ENCODE measurements at places on chromosomes 5 and 9.
A peak's percentile ranks its signal among the peaks of the same experiment; 100 is the strongest.

- no peak for DNase-seq
Measured at GRCh38 chr5:59648038-59648831, 245.3 kb downstream of the PDE4D start.

- no peak for DNase-seq
Measured at GRCh38 chr5:156812959-156813358, 37.1 kb upstream of the PPP1R2B start.

- no peak for DNase-seq
Measured at GRCh38 chr9:34211395-34211794, 32.6 kb downstream of the UBAP1 start.

- no peak for DNase-seq
Measured at GRCh38 chr5:139574641-139575312, 13.6 kb downstream of the UBE2D2 start.

DNA sequence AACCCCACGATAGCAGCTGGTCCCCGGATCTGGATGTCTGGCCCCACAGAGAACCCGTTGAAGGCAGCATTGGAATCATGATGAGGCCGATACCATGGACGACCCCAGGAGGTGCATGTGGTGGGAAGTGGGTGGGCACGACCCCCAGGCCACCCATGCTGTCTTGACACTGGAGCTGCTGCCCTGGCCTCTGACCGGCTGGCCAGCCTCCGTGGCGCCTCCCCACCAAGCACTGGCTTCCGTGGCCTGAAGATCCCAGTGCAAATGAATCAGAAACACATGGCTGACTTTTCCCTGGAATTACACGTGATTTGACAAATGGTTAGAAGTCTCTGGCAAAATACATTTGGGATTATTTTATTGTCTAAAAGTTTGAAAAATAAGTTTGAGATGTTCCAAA, 259.0 kb upstream of the IRX1 start:
- DNase-seq, result no peak

- DNase-seq, result no peak
Measured at GRCh38 chr9:121853617-121854395, 202.4 kb downstream of the DAB2IP start.

DNA sequence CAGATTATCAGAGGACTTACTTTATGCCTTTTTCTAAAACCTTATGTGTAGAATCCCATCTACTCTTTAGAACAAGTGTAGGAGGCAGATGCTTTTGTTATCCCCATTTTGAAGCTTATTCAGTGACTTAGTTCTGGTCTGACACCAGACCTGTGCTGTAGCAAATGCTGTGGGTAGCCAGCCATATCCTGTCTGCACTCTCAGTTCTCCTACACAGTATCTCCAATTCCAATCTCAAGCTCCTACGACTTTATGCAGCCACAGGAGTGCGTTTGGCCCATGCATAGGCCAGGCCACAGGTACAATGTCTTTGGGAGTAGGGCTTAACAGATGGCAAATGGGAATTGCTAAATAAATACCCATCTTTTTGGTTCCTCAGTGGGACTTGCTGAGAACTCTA, 292.6 kb downstream of the MCTP1 start:
- DNase-seq, result no peak

DNA sequence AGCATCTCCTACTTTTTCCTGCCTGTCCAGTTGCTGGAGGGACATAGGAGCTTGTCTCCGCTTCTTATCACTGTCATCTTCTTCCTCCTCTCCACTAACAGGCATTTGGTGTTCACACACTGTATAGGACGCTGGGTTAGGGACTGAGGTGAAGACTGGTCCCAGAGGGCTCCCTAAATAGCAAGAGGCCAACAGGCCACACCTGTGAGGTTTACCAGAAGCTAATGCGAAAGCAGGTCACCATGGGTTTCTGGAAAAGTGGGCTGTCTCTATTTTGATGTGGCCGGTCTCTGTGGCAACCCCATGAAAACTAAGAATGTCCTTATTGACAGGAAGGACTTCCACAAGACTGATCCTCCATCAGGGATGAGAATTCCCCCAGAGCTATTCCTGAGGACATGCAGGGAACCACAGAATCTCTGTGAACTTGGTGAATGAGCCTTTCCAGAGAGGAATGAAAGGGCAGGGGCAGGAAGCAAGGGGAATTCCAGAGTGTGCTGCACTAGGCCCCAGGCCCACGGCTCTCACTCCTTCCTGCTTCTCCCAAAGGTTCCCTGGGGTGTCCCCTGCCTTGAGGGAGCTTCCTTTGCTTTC, 61.7 kb downstream of the DAP start:
- no peak for DNase-seq

DNA sequence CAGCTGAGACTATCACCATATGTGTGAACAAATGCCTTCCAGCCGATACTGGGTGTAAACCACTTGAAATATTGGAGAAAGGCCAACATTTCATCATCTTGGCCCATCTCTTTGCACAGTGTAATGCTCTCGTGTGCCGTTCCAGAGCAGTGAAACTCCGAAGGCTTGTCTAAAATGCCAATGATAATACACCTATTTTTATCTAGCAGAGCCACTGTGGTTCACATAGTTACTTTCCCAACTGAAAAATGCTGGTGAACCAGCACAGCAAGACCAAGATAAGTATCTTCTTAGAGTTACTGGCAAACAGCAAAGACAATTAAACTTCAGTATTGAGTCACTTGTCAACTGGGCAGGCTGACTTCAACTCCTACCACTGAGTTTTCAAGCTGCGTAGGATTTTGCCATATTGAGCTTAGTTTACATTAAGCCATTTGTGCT, 379.9 kb upstream of the ACTBL2 start:
- no peak for DNase-seq

DNA sequence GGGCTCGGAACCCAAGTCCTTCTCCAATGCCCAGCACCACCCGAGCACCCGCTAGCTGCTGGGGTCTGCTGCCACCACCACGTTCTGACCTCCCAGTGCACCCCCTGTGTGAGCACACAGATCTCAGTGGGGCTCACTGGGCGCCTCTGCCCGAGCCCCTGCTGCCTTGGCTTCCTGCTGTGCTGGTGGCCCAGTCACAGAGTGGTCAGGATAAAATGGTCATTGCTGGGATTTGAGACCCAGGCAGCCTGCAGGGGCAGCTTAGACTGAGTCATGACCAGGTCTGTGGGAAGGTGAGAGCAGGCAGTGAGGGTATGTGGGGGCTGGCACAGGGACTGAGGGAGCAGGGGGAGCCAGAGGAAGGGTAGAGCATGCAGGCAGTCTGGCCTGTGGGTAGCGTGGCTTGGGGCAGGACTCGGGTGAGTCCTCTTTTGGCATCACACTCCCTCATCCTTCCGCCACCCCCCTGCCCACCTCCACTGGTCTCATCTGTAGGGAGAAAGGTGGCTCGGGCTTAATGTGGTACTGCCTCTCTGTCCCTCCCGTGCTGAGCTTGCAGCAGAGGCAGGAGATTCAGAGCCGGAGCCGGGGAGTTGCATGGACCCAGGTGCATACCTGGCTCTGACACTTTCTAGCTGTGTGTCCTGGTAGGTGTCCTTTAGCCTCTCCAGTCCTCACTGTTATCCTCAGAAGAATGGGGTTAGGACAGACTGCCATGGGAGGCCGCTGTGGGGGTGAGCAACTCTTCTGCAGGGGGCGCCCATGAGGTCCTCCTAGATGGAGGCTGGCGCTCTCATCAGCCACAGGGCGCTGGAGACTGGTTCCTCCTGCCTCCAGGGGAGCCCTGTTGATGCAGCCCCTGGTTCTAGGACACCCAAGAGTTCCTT, 32.1 kb downstream of the USP20 start:
- DNase-seq, result no peak

DNA sequence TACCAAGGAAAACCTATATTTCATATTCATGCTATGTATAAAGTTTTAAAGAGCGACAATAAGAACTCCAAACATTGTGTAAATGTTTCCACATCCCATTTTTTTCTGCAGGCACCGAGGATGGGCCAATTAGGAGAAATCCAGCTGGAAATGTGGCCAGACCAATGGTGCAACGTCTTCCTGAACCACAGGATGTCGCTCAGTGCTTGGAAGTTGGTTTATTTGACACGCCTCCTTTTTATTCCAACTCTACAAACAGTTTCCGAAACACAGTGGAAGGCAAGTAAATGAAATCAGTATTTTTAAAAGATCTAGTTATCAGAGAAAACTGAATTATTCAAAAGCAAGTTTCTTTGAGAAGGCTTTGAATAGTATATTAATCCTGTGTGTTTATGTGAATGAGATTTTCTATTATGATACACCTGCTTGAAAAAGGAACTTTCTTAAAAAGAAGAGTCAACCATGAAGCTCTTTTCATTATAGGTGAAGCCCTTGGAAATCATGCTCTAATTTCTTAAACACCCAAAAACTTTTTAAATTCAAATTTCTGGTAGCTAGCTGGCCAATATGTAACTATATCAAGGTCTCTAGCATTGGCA, 9.1 kb downstream of the TYRP1 start:
- DNase-seq, result peak; percentile 57

DNA sequence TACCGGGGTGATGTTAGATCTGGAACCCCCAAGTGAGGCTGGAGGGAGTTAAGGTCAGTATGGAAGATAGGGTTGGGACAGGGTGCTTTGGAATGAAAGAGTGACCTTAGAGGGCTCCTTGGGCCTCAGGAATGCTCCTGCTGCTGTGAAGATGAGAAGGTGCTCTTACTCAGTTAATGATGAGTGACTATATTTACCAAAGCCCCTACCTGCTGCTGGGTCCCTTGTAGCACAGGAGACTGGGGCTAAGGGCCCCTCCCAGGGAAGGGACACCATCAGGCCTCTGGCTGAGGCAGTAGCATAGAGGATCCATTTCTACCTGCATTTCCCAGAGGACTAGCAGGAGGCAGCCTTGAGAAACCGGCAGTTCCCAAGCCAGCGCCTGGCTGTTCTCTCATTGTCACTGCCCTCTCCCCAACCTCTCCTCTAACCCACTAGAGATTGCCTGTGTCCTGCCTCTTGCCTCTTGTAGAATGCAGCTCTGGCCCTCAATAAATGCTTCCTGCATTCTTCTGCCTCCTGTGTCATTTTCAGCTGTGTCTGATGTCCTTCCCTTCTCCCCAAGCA, 2.3 kb upstream of the MYOZ3 start:
- DNase-seq, result no peak

GRCh38 chr5:77957931-77958521, 181.9 kb upstream of the TBCA start:
- no peak for DNase-seq

DNA sequence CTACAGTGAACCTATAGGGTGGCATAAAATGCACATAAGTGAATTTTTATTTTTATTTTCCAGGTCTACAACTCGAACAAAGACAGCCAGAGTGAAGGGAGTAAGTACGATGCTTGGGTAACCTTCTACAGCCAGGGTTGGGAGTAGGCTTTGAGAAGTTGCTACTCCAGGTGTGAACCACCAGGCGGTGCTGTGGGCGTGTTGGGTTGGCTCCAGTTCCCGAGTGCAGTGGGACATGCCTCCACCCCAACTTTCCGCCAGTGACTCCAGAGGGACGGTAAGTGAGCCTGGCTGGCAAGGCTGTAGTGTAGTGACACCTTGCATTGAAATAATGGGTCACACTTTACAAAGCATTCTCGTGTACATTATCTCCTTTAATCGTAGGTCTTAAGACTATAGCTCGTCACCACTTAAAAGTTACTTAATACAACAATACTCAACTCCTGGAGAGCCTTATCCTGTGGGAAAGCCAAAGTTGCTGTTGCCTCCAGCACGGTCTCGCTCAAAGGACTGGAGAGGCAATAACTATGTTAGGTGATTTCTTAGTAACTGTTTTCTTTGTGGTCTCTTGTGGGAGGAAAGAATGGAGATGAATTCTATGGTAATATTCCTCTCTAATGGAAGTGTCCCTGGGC, 244.0 kb downstream of the ARHGAP26 start:
- DNase-seq, result no peak

GRCh38 chr5:122515709-122516431, 203.8 kb downstream of the SNCAIP start:
- DNase-seq, result peak; percentile 46

- DNase-seq, result no peak
Measured at GRCh38 chr5:76696251-76696650, 19.7 kb upstream of the F2R start.

DNA sequence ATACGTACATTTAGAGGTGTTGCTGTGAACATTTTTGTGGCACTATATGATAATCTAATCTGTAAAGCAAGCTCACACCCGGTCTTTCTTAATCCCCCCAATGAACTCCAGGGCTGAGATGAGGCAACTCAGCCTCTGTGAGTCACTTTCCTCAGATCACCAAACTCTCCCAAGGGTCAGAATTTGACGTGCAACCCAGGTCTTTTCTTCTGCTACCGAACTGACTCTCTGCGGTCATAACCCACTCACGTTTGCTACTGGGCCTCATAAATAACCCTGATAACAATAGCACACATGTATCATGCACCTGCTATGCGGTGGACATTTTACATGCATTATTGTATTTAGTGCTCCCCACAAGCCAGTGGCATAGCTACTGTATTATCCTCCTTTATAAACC, 153.1 kb downstream of the DROSHA start:
- DNase-seq, result no peak

DNA sequence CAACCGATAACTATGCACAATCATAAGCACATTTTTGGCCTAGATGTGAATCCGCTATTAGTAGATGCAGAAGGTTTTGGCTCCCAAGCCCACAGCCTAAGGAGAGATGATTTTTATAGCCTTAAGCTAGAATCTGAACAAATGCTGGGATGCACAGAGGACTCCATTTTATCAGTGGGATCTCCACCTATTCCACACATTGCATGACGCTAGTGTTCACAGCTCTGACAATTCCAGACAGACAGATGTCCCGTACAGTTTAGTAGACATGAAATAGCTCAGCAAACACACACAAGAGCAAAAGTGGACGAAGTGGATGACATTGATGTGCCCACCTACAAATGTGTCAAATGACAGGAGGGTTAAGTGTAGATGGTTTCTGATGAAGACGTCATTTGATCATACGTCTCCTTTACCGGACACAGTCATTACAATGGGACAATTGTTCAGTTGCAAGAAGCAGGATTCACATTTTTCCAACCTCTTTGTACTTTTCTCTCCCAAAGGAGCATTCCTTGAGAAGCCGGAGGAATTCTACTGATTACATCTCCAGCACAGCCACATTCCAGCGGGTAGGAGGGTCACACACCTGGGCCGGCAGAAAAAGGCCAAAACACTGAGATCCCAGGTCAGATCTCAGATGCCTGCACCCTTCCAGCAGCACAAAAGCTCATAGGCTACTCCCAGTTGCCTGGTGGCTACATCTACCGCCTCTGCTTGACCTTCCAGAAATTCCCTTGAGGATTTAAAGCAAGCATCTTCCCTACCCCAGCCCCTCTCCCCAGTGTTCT, 202.4 kb downstream of the SLIT3 start:
- DNase-seq, result no peak
